Thymus (tissue), 14 donors: ENCODE measurements at places on chromosomes 11 and 22.

DNA sequence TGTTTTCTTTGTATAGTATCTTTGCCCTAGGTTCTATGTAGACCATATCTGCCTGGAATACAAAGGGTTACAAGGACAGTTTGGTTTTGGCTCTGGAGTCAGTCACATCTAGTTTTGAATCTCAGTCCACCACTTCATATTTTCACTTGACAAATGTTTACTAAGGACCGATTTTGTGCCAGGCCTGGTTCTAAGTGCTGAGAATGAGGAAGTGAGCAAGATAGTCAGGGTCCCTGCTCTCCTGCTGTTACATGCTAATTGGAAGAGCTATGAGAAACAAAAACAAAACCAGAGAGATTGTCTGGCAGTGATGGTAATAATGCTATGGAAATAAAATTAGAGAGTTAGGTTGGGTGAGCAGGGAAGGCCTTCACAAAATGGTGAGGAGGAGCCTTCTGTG lies 66.1 kb upstream of the ARHGAP20 start:
- no peak for DNase-seq

- peak; percentile 93 for DNase-seq
These were observed 49.5 kb downstream of the MCHR1 start for GRCh38 chr22:40728731-40729189.

GRCh38 chr11:45298718-45299117 lies 12.6 kb upstream of the SYT13 start:
- DNase-seq, result no peak

- no peak for DNase-seq
These were observed 56.7 kb downstream of the PHF21B start for GRCh38 chr22:44952863-44953746.

DNA sequence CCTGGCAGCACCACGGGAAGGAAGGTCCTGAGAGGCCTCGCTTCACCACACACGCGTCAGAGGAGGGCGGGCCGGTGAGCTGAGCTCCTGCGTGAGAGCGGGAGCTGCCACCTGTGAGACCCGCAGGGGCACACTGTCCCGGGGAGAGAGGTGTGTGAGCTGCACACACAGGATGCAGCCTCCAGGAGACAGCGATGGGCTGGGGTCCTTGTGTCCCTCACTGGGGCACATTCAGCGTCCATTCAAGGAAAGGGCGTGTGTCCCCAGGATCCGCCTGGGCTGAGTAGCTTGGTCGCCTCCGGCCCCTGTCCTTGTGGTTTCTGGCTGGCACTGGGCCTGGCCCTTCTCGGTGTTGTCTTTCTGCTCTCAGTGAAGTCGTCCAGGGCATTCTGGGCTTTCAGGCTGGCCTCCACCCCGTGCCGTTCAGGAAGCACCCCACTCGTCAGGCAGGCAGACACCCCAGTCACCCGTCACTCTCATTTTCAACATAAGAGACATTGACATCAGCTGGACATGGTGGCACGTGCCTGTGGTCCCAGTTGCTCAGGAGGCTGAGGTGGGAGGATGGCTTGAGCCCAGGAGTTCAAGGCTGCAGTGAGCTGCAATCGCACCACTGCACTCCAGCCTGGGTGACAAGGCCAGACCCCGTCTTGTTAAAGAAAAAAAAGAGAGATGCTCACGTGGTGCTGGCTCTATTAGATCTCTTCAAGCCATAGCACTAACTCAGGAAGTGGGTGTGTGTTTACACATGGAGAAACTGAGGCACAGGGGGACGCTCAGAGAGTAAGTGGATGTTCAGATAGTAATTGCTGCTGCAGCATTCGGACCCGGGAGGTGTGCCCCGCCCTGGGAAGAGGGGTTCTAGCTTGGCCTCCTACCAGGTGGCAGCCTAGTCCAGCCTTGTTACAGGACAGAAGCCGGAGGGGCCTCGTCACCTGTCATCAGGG lies 1081.6 kb downstream of the BRD1 start:
- no peak for DNase-seq

DNA sequence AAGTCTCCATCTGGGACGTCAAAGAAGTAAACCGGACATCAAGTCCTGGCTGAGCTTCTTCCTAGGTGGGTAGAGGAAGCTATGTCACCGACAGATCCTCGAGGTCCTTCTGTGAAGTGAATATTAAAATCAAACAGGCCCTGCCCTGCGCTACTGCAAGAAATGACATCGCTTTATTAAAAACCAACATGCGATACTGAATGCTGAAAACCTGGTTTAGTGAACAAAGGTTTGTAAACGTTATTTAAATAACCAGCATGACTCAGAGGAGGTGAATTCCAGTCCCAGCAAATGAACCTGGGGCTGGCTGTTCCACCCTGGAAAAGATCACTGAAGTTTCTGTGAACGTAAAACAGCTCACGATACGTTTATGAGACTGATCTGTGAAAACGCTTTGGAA lies 645 bp downstream of the RTCB start:
- no peak for DNase-seq

DNA sequence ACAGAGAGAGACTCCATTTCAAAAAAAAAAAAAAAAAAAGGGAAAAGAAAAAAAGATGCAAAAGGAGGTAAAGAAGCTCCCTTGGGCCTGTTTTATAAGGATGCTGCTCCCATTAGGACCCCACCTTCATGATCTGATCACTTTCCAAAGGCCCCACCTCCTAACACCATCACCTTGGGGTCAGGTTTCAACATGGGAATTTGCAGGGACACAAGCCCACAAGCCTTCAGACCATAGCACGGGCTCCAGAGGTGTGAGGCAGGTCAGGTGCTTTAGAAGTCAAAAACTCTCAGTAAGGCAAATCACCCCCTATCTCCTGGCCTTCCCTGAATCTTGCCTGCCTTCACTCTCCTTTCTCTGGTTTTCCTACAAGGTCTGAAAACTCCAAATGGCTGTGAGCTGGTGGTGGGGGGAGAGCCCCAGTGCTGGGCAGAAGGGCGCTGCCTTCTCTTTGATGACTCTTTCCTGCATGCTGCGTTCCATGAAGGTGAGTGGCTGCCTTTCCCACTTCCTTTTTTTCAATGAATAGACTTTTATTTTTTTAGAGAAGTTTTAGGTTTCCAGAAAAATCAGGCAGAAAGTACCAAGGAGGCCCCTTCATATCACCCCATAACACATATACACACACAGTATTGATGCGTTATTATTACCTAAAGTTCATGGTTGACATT lies 13.2 kb downstream of the ASPHD2 start:
- no peak for DNase-seq

GRCh38 chr11:11620921-11621572 lies 758 bp downstream of the GALNT18 start:
- DNase-seq, result peak; percentile 61

DNA sequence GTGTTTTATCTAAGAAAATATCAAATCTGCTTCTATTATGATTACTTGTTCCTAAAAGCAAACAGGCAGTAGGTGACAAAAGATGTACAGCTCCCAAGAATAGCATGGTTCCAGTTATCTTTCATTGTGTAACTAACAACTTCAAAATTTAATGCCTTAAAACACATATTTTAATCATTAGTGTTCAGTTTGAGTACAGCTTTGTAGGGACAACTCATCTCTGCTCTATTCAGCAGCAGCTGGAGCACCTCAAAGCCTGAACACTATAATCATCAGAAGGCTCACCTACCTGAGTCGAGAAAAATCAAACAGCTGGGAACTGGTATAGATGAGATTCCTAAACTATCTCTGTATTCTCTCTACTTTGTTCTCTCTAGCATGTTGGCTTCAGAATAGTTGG lies 24.3 kb upstream of the OR5B12 start:
- no peak for DNase-seq

DNA sequence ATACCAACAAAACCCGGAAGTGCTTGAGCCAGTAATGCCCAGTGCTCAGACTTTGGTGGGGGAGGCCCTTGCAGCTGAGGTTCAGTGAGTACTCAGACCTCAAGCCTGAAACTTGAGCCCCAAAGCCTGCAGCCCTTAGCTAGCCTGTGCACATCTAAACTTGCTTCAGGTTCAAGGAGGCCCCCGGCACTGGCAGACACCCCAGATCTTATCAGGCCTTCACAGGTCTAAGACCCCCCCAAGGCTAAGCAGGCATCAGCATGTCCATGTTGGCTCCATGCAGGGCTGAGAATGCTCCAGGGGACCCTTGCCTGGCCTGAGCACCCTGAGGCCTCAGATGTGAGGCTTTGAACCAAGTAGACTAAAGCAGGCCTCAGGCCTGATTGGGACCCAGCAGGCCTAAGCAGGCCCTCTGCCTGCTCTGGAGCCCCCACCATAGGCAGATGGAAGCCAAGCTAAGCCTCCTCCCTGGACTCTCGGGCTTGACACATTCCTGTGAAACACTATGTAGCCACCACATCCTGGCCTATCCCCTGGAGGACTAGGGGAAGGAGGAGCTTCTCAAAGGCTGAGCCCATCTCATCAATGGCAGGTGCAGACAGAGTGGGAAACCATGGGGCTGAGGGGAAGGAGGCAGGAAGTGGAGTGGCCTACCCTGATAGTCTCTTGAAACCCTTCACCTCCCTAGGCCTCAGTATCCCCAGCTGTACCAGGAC lies 1.2 kb upstream of the CASTOR1 start:
- DNase-seq, result no peak

- DNase-seq, result no peak
These were observed 699.0 kb upstream of the LUZP2 start for GRCh38 chr11:23797624-23798419.

- no peak for DNase-seq
These were observed 13.0 kb upstream of the REXO2 start for GRCh38 chr11:114426280-114426679.

DNA sequence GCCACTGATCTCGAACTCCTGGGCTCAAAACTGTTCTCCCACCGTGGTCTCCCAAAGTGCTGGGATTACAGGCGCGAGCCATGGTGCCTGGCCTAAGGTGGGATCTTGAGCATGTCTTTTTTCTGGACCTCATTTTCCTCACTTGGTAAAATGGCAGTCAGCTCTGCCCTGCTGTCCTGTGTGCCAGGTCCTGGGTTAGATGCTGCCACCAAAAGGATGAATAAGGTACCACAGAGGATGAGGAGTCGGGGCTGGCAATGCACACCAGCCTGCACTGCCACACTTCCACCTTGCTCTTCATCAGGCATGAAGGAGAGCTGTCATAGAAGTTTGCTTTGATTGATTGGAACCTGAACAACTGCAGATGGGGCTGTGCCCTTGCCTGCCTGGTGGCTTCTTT lies 32.3 kb downstream of the ACO2 start:
- DNase-seq, result no peak

DNA sequence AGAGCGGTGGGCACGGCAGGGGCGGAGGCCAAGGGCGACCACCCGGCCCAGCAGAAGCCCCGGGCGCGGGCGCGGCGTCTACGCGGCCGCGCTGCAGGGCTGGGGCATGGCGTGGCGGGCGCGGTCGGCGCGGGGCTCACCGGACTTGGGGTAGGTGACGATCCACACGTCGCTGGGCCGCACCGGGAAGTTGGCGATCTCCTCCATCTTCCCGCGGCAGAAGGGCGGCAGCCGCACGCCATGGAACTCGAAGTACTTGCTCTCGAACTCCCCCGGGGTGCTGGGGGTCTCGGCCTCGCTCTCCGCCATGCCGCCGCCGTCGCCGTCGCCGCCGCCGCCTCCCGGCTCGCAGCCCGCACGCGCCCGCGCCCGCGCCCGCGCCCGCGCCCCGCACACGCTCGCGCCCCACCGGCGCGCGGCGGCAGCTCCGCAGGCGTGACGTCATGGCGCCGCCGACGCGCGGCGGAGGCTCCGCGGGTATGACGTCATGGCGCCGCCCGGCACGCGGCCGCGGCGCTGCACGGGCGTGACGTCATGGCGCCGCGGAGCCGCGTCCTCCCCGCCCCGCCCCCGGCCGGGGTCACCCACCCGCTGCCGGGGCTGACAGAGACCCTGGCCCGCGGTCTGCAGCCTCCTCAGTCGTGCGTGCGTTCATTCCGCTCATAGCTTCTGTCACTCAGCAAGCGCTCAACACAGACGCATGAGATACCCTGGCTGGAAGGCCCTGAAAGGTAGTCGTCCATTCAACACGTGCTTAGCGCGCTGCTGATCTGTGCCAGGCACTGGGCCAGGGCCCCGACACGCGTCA lies at the start of gene SULT4A1:
Gene SULT4A1 (minus strand): TSS at position 440 of the 808 bp plus-strand sequence. CDS start 131 bp downstream, at position 309.
- no peak for DNase-seq

- DNase-seq, result no peak
These were observed 42.2 kb downstream of the POLD3 start for GRCh38 chr11:74634537-74634936.

GRCh38 chr11:131365329-131365930 lies 5.0 kb upstream of the NTM start:
- DNase-seq, result no peak

- no peak for DNase-seq
These were observed 672.1 kb downstream of the TBC1D22A start for GRCh38 chr22:47434336-47435203.

- DNase-seq, result peak; percentile 98
These were observed 838 bp downstream of the FKBP2 start for GRCh38 chr11:64241491-64242374.

DNA sequence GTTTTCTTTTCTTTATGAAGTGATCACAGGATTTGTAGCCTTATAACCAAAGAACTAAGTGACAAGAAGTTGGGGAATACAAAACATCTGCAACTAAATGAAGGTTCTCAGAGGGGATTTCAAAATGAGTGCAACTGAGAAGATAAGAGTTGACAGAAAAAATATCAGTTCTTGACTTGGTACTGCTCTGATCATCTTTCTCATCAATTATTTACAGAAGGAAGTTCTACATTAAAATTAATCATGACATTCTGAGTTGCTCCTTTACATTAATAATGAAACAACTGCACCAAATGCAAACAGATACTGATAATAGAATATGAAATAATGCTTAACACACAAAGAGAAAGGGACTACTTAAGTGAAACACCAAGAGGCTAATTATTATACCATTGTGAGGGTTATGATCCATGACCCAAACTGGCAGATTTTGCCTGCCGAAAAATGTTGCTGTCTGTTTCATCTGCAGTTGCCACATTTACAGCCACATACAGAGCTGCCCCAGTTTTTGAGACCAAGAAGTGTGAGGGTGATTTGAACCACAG lies 561.9 kb upstream of the ANO5 start:
- no peak for DNase-seq

GRCh38 chr11:66704659-66705360 lies 24.2 kb downstream of the SPTBN2 start:
- no peak for DNase-seq

DNA sequence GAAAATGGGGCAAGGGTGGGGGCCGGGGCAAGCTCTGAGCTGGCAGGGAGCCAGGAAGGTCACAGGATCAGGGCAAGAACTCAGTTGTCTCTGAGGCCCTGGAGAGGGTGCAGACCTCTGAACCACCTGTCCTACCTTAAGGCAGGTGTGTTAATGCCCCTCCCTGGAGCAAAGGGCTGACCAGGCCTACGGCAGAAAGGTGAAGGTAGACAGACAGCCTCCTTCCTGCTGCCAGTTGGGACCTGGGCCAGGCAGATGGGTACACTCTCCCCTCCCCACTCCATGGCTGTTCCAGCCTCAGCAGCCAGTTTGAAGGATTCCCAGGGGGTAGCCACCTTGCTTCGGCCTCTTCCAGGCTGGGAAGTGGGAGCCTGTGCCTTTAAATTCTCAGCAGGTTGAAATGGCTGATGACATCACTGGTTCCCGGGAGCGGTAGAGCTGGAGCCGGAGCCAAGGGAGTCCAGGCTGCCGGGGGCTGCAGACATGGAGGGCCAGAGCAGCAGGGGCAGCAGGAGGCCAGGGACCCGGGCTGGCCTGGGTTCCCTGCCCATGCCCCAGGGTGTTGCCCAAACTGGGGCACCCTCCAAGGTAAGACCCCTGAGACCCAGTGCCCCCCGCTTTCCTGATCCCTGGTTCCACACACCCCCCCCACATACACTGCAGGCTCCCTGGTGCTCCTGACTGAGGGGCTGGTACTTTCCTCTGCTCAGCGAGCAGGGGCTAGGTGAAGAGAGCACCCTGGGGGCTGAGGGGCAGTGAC lies at the start of gene INPP5J:
Gene INPP5J (plus strand): TSS at position 435 of the 760 bp plus-strand sequence. CDS start 49 bp downstream, at position 484.
- DNase-seq, result no peak
